ENCODE measurements at places on chromosomes 13 and 19.

GRCh38 chr13:109744512-109745051, 41.8 kb downstream of the IRS2 start:
- peaks cover 46% of the 10 kb centered on the region for H3K27me3 ChIP-seq
- H3K36me3 ChIP-seq: no peaks in the 10 kb centered on the region

GRCh38 chr19:46469541-46470185, 1.7 kb downstream of the PNMA8A start:
- no peak overlapping the region for H3K4me3 ChIP-seq
- H3K27ac ChIP-seq: no peak overlapping the region
- peaks cover 24% of the 10 kb centered on the region for H3K36me3 ChIP-seq
- DNase-seq: no peak
- H3K27me3 ChIP-seq: peaks cover 17% of the 10 kb centered on the region

DNA sequence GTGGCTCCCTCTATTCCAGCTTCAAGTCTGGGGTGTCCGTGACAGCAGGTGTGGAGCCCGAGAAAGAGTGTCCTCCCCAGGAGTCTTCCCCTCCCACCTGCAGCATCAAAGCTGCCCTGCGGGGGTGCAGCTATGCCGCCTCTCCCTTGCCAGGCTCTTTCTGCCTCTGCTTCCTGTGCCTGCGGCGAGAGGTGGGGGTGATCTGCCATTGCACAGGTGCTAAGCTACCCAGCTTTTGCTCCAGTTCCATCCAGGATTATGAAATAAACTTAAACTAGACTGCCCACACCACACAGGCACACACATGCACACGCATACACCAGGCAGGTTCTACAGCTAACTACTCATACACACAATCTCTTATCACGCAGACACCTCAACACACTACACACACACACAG, 104.7 kb upstream of the CLDN10 start:
- no peak overlapping the region for H3K4me3 ChIP-seq
- DNase-seq: no peak
- no peak overlapping the region for H3K27ac ChIP-seq
- no peaks in the 10 kb centered on the region for H3K4me1 ChIP-seq

DNA sequence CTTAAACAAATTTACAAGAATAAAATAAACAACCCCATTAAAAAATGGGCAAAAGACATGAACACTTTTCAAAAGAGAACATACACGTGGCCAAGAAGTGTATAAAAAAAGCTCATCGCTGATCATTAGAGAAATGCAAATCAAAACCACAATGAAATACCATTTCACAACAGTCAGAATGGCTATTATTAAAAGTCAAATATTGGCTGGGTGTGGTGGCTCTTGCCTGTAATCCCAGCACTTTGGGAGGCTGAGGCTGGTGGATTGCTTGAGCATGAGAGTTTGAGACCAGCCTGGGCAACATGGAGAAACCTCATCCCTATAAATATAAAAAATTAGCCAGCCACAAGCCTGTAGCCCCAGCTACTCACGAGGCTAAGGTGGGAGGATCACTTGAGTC, 89.9 kb downstream of the UBL3 start:
- DNase-seq: no peak
- H3K4me1 ChIP-seq: no peaks in the 10 kb centered on the region
- H3K27me3 ChIP-seq: no peaks in the 10 kb centered on the region
- H3K36me3 ChIP-seq: no peaks in the 10 kb centered on the region
- H3K27ac ChIP-seq: no peak overlapping the region

DNA sequence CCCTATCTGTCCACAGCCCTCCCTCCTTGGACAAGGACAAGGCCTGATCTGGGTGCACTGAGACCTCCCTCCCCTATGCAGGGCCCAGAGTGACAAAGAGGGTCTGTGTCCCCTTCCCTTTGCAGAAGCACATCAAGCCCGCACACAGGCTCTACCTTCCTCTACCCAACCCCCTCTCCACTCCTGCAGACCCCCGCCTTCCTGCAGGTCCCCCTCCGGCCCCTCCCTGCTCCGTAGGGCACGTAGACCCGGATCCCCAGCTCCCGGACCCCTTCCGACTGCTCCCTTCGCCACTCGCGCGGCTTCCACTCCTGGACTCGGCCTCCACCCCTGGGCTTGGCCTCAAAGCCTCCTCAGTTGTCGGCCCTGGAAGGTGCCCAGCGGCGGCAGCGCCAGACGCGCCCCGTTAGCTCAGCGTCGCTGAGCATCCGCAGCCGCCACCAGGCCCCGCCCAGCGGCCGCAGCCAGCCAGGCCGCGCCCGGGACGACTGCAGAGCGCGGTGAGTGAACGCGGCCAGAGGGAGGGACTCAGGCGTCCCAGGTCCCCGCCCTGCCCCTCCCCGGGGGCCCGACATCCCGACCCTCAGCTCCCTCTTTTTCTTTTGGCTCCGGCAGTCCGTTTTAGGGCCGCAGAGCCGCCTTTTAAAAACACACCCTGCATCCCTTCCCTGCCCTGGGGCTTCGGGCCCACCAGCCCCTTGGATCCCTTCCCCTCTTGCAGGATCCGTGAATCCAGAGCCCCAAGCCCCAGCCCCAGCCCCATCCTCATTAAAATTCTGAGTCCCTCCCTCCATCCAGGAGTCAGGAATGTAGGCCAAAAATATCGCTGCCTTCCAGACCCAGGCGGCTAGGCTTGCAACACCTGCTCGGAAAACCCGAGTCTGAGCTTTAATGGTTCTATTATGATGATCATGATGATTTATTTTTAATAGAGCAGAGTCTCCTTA, 1.5 kb upstream of the MYADM start:
- peaks cover 24% of the 10 kb centered on the region for H3K27me3 ChIP-seq
- H3K36me3 ChIP-seq: peaks cover 6% of the 10 kb centered on the region
- H3K4me3 ChIP-seq: no peak overlapping the region
- peak; percentile 42 for DNase-seq
- peak overlapping the region; percentile 76 for H3K27ac ChIP-seq

DNA sequence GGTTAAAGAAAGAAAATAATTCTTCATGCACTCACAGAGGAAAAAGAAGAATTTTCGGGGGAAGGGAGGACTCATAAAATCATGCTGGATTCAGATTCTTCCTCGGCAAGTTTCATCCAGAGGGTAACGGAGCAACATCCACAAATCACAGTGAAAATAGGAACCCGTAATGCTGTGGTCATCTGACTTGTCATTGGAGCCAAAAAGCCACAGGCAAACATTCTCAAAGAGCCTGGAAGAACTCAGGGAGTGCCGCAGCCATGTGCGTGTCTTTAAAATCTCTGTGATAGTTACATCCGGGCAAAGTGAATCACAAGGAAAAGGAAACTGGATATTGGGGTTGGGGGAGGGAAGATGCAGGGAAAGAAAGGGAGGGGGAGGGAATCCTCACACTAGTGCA, 33.0 kb upstream of the VSTM2B start:
- no peak for DNase-seq
- H3K4me1 ChIP-seq: no peaks in the 10 kb centered on the region
- H3K27ac ChIP-seq: no peak overlapping the region

GRCh38 chr13:46639033-46639981, 86.3 kb downstream of the LRCH1 start:
- no peaks in the 10 kb centered on the region for H3K27me3 ChIP-seq
- H3K4me1 ChIP-seq: peaks cover 10% of the 10 kb centered on the region
- no peak overlapping the region for H3K4me3 ChIP-seq

DNA sequence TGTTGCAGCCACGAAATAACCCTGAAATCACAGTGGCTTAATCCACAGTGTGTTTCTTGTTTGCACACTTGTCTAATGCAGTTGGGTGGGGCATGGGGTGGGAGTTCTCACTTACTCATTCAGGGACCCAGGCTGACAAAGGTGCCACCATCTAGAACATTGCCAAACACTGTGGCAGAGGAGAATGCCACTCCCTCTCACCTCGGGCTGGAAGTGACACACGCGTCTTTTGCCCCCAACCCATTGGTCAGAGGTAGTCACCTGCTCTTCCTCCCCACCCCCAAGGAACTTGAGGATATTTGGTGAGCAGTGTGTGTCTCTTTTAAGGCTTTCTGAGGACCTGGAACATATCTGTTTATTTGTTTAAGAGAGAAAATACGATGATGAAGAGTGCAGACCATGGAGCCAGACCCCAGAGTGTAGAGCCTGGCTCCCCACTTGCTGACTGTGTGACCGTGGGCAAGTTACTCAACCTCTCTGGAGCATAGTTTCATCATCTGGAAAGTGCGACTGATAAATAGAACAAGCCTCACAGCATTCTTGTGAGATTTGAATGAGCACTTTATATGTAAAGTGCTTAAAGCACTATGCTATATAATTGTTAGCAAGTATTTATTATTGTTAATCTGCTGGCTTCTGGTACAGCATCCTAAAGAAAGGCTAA, 17.4 kb downstream of the GPR183 start:
- no peak overlapping the region for H3K27ac ChIP-seq
- no peak for DNase-seq
- no peaks in the 10 kb centered on the region for H3K4me1 ChIP-seq

DNA sequence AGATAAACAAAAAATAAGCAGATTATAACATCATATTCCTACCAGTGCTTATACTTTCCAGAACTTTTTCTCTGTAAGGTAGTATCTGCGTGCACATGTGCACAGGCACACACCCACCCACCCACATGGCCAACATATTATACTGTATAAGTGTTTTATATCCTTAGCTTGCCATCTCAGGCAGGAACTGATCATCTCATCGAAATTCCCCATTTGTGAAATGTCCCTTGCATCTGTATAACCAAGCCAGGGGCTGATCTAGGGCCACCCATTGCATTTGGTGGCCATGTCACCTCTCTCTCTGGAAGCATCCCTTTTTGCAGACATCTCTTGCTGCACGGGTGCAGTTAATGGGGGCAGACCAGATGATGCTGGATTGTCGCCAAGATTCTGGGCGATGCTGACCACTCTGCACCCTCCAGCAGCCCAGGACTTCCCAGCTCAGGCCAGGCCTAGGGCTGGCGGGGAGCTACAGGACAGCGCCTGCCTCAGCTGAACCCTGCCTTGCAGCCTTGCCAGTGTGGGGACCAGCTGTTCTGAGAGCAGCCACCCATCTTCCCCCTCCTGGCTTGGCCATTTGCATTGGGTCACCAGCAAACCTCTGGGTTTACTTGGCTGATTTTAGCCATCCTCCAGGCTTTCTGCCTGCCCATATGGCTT, 95.9 kb downstream of the SLC7A1 start:
- no peak overlapping the region for H3K4me3 ChIP-seq
- H3K27ac ChIP-seq: no peak overlapping the region
- no peak for DNase-seq
- H3K27me3 ChIP-seq: peaks cover 63% of the 10 kb centered on the region

GRCh38 chr13:45132369-45133064, 12.2 kb downstream of the GTF2F2 start:
- no peak overlapping the region for H3K27ac ChIP-seq
- H3K27me3 ChIP-seq: no peaks in the 10 kb centered on the region
- H3K4me3 ChIP-seq: no peak overlapping the region
- DNase-seq: no peak

DNA sequence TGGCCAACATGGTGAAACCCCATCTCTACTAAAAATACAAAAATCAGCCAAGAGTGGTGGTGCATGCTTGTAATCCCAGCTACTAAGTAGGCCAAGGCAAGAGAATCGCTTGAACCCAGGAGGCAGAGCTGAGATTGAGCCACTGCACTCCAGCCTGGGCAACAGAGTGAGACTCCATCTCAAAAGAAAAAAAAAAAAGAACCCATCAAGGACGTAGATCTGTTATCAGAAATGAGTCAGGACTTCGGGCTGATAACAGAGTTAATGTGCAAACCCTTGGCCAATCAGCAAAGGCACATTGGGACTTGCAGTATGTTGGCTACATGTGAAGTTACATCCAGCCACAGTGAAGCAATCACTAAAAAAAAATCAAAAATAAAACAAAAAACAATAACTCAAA, 4.8 kb upstream of the LGALS7B start:
- H3K4me3 ChIP-seq: no peak overlapping the region
- no peak overlapping the region for H3K27ac ChIP-seq
- no peaks in the 10 kb centered on the region for H3K27me3 ChIP-seq
- H3K4me1 ChIP-seq: peaks cover 12% of the 10 kb centered on the region
- no peaks in the 10 kb centered on the region for H3K36me3 ChIP-seq

DNA sequence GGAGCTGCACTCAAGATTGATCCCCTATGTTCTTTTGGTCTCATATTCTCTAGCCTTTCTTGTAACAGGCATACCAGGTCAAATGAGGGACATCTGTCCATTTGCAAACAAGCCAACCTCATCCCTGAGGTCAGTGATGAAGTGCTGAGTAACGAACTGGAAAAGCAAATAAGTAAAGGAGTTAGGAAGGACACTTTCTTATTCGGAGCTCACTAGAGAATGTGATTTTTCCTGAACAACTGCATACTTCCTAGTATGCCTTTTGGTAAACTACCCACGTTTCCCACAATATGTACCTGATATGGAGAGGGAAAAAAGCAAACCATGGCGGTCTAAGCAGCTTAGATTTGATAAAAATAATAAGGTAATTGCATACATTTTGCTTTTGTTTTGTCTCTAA, 91.0 kb upstream of the MYCBP2 start:
- H3K4me1 ChIP-seq: no peaks in the 10 kb centered on the region
- H3K36me3 ChIP-seq: no peaks in the 10 kb centered on the region
- no peak overlapping the region for H3K27ac ChIP-seq
- DNase-seq: no peak

- no peaks in the 10 kb centered on the region for H3K27me3 ChIP-seq
- H3K36me3 ChIP-seq: no peaks in the 10 kb centered on the region
- H3K4me3 ChIP-seq: no peak overlapping the region
- H3K4me1 ChIP-seq: no peaks in the 10 kb centered on the region
- H3K27ac ChIP-seq: no peak overlapping the region
Observed at GRCh38 chr19:56838909-56839651, 1.4 kb downstream of the PEG3 start.

GRCh38 chr13:20721454-20722357, 18.2 kb downstream of the IL17D start:
- H3K36me3 ChIP-seq: no peaks in the 10 kb centered on the region
- H3K4me1 ChIP-seq: peaks cover 22% of the 10 kb centered on the region
- peaks cover 14% of the 10 kb centered on the region for H3K27me3 ChIP-seq
- no peak overlapping the region for H3K27ac ChIP-seq
- peak; percentile 46 for DNase-seq

DNA sequence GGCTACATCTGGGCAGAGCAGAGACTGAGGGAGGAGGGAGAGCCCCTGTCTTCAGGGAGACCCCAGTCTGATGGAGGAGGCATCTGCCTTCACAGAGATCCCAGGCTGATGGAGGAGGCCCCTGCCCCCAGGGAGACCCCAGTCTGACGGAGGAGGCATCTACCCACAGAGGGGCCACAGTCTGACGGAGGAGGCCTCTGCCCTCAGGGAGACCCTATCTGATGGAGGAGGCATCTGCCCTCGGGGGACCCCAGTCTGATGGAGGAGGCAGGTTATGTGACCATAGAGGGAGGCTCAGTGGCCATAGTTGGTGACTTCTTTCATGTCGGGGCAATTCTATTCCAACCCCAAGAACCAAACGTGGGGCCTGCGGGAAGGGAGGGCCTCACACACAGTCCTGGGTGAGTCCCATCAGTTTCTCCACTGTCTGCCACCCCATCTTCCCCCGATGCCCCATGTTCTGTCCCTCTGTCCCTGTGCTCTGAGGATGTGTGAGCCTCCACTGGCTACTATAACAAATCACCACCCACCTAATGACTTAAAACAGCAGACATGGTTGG, 14.3 kb downstream of the MISP start:
- H3K36me3 ChIP-seq: no peaks in the 10 kb centered on the region
- no peak overlapping the region for H3K4me3 ChIP-seq
- no peak overlapping the region for H3K27ac ChIP-seq
- H3K27me3 ChIP-seq: no peaks in the 10 kb centered on the region
- peaks cover 21% of the 10 kb centered on the region for H3K4me1 ChIP-seq

Measured in K562 (cell line).